ENCODE measurements at places on chromosomes 4 and X.

GRCh38 chr4:85058551-85058950, 92.1 kb upstream of the WDFY3 start:
- ATAC-seq = no peak

DNA sequence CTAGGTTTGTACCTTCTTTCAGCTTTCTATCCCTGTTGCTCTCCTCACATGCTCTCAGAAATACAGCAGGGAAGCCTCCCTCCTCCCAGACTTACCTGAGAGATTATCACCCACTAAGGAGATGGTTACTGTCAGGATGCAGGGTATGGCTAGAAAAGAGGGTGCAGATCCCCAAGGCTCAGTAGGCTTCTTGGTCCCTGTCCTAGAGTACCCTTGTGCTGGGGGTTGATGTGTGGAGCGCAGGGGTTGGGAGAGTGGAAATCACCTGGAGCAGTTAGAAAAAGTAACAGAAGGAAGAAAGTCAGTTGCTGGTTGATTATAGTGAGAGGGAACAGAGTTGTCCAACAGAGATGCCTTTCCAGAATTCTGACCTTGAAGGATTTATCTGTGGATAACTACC, 80.2 kb downstream of the CNGA2 start:
- no peak for ATAC-seq

GRCh38 chrX:107273795-107274194, 67.4 kb downstream of the DNAAF6 start:
- no peak for ATAC-seq

DNA sequence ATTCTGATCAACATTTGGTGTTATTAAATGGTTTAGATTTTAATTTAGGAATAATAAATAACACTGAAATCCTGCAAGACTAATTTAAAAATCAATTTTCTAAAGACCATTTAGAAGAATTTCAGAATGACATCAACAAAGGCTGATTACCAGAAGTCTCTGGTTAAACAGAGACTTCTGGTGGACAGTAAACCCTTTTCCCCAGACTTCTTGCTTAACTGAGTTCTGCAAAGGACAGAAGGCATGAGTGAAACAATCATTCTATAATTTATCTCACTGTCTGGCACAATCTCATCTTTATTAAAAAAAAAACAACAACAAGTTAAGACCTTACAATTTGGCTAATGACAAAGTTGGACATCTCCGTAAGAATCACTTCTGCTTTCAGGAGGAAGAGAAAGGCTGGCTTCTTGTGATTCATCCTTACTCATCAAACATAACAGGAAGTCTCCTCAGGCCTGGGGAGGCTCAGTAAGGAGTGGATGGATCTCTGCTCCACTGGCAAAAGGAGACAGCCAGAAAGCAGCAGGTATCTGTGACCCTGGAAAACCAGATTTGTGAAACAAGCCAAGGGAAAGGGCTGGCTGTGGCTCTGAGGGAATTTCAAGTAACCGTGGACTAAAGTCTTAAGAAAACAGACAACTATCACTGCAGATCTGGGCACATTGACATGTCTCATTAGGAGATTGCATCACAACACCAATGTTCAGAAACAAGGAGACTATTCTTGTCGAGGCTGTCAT, 908 bp upstream of the TLR6 start:
- ATAC-seq = peak; percentile 94

DNA sequence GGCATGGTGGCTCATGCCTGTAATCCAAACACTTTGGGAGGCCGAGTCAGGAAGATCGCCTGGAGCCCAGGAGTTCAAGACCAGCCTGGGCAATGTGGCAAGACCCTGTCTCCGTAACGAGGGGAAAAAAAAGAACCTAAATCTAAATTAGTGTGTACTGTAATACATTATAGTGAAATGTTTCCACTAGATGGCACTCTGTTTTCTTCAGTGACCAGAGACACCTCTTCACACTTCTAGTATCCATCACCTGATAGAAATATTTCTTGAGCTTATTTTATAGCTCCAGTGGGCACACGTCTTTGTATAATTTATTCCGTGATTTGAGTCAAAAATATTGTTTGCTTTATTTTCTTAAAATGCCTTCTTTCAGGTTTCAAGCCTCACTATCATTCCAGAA, 600.9 kb upstream of the DIPK2B start:
- no peak for ATAC-seq

DNA sequence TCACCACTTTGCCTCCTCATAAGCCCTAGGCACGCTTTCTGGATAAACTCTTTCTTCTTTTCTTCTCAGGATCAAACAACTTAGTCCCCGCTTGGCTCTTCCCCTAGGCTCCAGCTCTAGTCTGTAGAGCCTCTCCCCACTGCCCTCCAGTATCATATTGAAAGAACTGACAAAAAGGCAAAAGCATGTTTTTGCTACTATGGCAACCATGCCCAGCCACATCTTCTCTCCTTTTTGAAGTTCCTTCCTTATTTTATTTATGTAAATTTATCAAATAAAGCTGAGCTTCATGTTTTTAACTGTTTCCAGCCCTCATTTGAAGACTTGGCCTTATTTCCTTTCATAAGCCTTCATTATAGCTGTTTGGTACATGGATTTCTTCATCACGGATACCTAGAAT, 86.0 kb upstream of the LIMCH1 start:
- ATAC-seq = no peak

GRCh38 chr4:80566203-80566872, 230.8 kb downstream of the CFAP299 start:
- ATAC-seq = no peak

DNA sequence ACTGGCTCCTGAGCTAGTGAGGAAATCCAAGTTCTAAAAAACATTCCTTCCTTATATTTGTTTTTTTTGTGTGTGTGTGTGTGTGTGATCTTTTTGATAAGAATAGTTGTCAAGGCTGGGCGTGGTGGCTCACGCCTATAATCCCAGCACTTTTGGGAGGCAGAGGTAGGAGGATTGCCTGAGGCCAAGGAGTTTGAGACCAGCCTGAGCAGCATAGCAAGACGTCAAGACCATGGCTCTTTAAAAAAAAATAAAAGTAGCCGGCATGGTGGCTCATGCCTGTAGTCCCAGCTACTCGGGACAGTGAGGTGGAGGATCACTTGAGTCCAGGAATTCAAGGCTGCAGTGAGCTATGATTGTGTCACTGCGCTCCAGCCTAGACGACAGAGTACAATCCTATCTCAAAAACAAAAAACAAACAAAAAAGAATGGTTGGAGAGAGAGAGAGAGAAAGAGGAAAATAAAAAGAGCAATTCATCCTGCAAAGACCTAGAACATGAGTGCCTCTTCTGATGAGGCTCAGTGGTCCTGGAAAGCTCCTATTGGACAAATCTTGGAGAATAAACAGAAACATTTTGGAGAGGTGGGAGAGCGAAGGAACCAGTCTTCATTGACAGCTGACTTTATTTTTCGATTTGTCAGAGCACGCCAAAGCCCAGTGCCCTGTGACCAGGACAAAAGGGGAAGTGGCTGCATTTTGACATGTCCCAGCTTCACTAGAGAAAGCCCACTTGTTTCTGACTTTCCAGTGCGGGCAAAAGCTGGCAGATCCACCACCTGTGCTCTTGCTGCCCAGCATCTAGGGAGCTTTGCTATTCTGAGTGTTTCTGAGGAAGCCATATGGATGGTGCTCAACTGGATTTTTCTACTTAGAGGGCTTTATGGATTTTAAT, 244.7 kb downstream of the PALLD start:
- ATAC-seq = no peak

DNA sequence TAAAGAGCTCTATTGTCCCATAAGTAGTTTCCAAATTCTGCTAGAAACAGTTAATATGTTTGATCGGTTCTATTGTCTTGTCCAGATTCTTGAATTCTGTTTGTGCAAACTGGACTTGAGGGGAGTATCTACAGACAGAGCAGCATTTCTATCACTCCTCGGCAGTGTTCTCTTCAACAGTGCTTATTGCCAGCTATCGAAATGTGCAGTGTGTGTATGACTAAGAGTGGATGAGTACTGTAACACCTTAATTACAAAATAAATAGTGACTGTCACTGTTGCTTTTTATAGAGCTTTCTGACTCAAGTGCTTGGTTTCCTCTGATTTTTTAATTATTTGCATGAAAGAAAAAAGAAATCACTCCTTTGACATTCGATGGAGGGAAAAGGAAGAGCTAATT, 274.6 kb downstream of the RPA4 start:
- no peak for ATAC-seq

DNA sequence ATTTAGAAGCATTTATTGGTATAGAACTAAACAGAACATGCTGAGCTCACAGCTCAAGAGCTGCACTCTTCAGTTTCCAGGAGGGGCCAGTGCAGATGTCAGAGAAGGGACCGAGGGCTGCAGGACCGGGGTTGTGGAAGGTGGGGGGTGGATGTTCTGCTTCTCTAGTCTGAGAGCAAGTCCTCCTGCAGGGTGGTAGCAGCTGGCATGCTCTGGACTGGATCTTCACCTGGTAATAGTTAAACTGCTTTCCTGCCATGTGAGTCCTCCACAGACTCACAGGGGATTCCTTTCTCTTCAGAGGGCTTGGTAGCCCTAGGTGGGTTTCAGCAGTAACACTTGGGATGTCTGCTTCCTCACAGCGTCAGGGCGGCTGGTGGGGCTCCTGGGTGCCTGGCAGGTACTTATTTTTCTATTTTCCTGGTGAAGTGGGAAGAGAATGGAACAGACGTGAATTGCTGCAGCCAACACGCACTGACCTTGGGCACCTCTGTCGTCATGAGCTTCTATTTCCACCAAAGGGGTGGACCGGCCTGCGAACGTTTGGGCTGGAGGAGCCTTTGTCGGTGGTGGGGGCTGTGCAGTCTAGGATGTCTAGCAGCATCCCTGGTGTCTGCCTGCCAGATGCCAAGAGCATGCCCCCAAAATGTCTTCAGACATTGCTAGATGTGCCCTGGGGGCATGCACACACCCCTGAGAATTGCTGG, 2.5 kb downstream of the MAEA start:
- no peak for ATAC-seq

DNA sequence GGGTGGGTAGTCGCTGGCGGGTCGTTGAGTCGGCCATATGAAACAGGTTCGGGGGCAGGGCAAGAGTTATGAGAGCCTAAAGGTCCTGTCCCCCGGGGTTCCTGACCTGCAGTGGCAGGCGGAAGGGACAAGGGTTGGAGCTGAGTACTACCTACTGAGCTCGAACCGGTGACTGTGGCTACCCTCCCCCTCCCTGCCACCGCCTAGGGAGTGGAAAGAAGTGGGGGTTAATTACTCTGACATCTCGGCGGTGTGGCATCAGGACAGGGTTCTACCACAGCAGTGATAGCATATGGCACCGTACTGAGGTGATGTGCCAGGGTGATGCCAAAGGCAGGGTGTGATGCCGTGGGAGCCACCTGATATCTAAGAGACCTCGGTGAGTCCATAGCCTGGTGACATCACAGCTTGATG, 307 bp downstream of the ATG4A start:
- ATAC-seq = peak; percentile 49

DNA sequence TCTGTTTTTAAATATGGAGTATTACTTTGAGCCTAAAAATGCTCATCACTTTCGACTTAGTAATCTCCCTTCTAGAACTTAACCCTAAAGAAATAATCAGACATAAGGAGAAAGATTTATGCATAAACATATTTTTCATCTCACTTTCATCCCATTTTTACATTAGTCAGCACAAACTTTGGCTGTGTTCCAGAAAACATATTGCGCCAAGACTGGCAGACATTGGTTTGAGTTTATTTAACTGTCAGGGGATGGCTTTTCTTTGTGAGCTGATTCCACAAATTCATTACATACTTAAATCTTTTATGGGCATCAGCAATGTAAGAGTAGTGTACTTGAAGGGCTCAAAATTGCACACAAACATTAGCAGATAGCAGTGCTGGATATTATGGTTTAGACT, 23.7 kb downstream of the MAOA start:
- ATAC-seq = no peak

- ATAC-seq = no peak
These were observed 558.2 kb downstream of the ZNF674 start for GRCh38 chrX:45986971-45987370.

DNA sequence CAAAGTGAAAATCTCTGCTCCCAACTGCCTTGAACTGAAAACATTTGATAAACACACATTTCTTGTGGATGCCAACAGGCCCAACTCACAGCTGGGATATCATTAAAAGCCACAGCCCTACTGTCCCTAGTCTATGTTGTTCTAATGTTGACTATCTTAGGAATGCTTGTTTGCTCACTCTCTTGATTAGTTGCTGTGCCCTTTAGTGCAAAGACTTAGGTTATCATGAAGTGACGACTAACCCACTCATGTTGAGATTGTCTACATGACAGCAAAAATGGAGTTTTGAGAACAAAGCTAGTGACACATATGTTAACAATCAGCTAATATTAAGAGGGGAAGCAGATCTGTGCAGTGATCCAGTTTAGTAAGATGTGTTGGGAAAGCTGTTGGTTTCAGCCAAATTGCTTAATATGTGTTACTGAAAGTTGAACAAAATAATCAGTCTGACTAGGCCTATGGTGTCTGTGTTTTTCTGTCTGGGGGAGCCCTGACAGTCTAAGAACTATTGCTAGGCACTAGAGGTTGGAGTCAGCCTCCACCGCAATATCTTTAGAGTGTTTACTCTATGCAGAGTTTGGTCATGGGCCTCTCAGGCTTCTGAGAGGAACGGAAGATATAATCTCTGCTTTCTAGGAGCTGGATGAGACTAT, 125.5 kb downstream of the ATG4A start:
- no peak for ATAC-seq

- ATAC-seq = no peak
These were observed 1937.8 kb downstream of the PCDH7 start for GRCh38 chr4:32658019-32658418.

DNA sequence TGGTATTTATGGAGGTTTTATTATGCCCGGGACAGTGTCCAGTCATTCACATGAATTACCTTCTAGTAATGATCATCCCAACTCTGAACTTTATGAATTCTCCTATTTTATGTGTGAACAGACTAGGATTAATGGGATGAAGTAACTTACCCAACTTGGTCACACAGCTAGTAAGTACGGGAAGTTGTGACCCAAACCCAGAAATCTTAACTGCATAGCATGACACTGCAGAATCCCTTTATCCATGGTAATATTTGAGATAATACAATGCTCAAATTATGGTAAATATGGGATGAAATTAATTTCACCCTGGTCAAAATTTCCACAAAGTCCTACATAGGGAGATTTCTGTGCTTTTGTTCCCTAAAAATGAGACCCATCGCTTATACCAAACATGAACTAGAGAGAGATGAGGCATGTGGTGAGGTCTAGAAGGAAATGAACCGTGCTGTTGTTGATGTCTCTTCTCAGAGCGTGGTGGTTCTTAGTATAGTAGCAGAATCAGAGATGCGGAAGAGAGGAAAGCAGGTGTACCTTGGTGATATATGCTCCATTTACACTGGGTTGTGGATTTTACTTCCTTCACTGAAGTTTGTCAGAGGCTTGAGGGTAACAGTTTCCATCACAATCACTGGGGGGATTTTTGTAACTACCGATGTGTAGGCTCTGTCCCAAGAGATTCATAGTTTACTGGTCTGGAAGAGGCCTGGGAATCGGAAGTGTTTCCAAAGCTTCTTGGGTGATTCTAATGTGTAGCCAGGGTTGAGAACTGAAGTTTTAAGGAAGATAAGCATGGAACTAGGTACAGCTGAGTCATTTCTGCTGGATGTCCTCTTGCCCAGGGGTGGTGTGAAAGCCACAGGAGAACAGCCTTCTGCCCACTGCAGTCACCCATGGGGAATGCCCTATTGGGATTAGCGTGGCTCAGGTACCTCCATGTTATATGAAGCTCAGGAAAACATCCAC, 30.2 kb upstream of the FAM9C start:
- no peak for ATAC-seq

Data from motor neuron (in vitro differentiated cells).